ENCODE measurements at places on chromosomes 11 and 22.
A peak's percentile ranks its signal among the peaks of the same experiment; 100 is the strongest.

DNA sequence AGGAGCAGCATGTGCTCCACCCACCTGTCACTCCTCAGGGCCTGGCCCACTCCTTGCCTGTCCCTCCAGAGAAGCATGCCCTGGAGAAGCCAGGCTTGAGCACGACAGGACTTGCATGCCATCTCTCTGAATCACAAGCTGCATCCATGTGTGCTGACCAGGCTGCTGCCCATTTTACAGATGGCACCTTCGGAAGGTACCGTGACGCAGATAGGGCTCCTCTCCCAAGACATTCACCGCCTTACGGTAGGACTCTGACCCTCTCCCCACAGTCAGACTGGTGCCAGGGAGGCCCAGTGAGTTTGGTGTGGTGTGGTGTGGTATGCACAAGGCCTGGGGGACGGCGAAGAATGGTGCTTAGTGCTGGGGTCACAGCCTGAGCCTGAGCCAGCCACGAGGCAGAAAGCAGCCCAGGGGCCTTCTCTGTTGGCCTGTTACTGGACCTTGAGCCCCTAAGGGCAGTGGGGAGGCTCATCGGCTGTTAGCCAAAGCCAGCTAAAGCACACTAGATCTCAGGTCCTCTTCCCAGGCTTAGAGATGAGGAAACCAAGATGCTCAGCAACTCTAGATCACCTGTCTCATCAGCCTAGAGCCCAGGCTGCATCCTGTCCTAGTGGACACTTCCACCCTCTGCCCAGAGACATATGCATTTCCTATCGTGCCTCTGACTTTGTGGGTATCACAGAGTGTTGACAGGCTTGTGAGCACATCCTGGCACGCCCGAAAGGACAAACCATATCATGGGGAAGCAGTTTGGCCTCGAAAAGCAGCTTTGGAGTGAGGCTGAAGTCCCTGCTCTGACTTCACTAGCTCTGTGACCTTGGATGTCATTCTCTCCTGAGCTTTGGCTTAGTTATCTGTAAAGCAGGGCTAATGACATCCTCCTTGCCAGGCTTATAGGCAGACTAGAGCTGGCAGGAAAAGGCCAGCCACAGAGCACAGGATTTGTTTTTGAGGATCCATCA, 17.8 kb downstream of the CYB5R2 start:
- no peak for DNase-seq

GRCh38 chr11:74443071-74443864, 24.1 kb downstream of the KCNE3 start:
- no peak for DNase-seq

GRCh38 chr11:22584976-22585375, 40.6 kb downstream of the FANCF start:
- DNase-seq: no peak

DNA sequence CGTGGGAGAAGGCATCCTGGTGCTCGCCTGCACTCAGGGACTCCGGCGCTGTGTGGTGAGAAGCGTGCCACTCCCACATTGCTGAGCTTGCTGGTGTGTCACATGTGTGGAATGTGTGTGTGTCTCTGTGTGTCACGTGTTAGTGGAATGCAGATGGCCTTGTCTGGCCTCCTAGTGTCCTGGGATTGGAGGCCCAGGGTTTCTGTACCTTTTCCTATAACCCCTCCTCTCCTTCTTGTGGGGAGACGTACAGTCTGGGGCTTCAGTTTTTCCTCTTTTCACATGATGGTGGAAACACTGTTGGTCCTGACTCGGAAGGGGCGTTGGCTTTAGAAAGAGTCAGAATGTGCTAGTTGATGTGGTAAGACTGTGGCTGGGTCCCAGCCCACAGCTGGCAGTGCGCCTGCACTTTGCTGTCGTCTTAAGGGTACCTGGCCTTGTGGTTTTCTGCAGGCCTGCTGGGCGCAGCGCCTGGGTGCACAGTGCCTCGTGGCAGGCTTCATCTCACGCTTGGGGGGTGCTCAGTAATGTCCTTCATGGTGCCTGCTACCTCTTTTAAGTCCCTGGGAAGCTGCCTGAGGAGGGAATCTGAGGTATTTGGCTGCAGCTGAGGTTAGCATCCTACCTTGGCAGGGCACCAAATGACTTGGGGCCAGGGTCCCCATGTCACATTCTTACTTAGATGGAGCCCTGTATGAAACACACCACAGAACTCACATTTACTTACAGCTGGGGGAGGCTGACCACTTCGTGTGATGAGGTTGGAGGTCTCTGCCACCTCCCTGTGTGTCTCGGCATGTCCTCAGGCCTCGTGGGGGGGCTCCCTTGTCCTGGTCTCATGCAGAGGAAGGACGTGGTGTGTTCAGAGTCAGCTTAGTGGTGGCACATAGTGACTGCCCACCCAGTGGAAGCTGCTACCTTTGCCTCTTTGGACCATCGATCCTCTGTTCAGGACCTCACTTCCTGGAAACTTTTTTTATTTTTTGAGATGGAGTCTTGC, 61.9 kb downstream of the MED15 start:
- peak; percentile 73 for DNase-seq

GRCh38 chr11:14894657-14895598, 2.9 kb upstream of the CYP2R1 start:
- no peak for DNase-seq

- DNase-seq: no peak
Observed at GRCh38 chr22:36564422-36565158, 35.6 kb upstream of the EIF3D start.

DNA sequence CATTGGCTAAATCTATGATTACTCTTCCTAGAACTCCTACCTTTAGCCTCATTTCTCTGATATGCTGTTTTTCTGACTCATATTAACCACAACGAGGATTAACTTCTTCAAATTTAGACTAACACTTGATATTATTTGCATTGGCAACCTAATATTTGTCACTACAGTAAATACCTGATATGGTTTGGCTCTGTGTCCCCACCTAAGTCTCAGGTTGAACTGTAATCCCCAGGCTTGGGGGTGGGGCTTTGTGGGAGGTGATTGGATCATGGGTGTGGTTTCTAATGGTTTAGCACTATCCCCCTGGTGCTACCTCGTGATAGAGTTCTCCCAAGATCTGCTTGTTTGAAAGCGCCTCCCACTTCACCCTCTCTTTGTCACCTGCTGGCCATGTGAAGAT, 17.1 kb upstream of the MED17 start:
- DNase-seq: no peak

GRCh38 chr22:22171357-22172218, 73.0 kb upstream of the VPREB1 start:
- no peak for DNase-seq

DNA sequence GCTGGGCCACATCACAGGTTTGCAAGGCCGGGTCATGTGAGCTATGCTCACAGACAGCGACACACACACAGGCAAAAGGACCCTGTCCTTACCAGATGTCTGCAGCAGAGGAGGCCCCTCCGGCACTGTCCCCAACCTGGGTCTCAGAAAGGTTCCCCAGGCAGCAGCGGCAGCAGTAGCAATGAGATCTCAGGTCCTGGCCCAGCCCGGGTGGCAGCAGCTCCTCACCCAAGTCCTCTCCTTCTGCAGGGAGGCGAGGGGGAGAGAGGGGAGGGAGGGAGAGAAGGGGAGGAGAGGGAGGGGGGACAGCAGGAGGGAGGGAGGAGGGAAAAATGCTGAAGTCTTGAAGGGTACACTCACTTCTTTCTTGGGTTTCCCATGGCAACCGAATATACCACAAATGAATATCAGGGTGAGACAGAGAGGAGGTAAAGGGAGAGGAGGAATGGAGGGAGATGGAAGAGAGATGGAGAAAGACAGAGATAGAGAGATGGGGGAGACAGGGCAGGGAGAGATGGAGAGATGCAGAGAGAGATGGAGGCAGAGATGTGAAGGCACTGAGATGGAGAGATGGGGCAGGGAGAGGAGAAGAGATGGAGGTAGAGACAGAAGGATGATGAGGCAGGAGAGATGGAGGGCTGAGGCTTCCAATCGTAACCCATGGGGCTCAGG, 9.5 kb downstream of the ELFN2 start:
- DNase-seq: no peak

GRCh38 chr22:50084614-50085021, 608 bp downstream of the MLC1 start:
- no peak for DNase-seq

DNA sequence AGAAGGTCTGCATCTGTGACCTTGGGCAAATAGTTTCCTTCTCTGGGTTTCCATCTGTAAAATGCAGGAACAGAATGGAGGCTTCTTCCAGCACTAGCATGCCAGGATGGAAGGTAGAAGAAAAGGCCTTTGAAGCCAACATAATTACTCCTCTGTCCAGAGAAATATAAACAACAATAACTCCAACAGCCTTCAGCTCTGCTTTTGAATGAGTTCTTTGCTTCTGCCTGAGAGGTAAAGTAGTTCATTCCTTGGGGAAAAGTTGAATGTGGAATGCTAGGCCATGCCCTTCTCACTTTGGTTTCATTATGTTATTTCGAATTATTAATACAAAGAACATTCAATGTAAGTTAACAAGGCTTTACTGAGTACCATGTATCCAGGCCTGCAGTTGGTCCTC, 61.2 kb upstream of the BLID start:
- DNase-seq: no peak

GRCh38 chr11:101748572-101749344, 165.0 kb upstream of the TRPC6 start:
- no peak for DNase-seq

DNA sequence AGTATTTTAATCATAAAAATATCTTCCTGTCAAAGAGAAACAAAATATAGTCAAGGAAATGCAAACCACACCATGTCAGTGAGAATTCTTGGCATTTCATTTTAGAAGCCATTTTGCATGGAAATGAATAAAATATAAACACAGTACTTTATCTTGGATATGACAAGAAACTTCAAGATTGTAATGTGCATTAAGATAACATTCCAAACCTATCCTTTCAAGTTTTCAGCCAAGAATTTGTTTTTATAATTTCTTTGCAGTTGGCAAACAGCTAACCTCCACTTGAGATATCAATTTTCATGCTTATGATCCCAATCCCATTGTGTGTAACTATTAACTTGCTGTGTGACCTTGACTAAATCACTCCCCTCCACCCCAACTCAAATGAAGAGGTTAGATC, 59.3 kb upstream of the WT1 start:
- no peak for DNase-seq

- no peak for DNase-seq
Observed at GRCh38 chr11:2393111-2393868, 7.3 kb upstream of the TSSC4 start.

DNA sequence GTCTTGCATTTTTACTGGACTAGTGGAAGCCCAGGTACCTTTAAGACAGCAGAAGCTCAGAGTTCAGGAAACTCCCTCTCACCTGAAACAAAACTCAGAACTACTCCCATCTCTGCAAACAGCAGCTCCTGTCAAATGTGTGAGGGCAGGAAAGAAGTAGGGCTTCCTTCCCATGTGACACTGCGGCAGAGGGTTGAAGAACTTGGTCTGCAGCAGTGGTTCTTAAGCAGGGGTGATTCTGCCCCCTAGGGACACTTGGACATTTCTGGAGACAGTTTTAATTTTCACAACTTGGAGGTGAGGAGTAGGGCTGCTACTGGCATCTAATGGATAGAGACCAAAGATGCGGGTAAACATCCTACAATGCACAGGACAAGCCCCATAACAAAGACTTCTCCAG, 63.4 kb downstream of the RCN1 start:
- DNase-seq: no peak

DNA sequence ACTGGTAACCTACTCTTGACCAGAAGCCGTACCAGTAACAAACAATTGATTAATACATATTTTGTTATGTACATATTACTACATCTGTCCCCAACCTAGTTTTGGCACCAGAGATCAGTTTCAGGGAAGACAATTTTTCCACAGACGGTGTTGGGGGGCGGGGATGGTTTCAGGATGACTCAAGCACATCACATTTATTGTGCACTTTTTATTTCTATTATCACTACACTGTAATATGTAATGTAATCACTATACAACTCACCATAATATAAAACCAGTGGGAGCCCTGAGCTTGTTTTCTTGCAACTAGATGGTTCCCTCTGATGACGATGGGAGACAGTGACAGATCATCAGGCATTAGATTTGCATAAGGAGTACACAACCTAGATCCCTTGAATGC, 15.5 kb downstream of the DGCR8 start:
- DNase-seq: no peak

GRCh38 chr22:24025475-24025874, 14.4 kb downstream of the CABIN1 start:
- DNase-seq: no peak

- DNase-seq: no peak
Observed at GRCh38 chr11:131664293-131664692, 293.9 kb downstream of the NTM start.

- DNase-seq: no peak
Observed at GRCh38 chr11:65810046-65810868, 23.4 kb downstream of the OVOL1 start.

GRCh38 chr11:100930185-100930778, 199.3 kb downstream of the PGR start:
- no peak for DNase-seq

GRCh38 chr11:128354476-128354875, 232.9 kb downstream of the ETS1 start:
- no peak for DNase-seq

- DNase-seq: no peak
Observed at GRCh38 chr11:96906476-96906875, 516.7 kb downstream of the JRKL start.

GRCh38 chr11:26753723-26754504, 32.1 kb upstream of the SLC5A12 start:
- no peak for DNase-seq

DNA sequence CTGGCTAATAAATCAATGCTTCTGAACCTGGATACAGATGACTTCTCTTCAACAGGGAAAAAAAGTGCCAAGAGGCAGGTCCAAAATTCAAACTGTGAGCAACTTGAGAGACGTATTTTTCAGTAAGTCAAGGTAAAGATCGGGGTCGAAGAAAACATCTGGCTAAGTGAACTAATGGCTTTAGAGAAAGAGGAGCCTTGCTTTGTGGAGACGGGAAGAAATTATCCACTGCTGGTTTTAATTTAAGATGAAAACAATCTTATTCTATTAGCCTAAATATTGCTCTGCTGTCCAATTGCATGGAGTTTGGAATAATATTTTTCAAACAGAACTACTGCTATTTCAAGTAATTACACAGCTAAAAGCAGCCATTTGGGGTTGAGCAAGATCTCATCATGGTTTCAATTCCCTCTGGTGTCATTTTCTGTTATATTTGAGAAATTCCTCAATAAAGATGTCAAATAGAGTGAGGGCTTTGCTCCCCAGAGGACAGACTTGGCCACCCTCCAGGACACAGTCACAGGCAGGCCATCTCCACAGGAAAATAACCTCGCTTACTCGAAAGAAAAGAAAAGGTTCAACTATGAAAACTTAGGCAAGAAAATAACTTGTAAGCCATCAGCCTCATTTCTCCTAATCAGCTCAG, 29.8 kb downstream of the SCUBE1 start:
- DNase-seq: no peak
